HS-5 (cell line): ENCODE measurements at places on chromosomes 3 and 15.

DNA sequence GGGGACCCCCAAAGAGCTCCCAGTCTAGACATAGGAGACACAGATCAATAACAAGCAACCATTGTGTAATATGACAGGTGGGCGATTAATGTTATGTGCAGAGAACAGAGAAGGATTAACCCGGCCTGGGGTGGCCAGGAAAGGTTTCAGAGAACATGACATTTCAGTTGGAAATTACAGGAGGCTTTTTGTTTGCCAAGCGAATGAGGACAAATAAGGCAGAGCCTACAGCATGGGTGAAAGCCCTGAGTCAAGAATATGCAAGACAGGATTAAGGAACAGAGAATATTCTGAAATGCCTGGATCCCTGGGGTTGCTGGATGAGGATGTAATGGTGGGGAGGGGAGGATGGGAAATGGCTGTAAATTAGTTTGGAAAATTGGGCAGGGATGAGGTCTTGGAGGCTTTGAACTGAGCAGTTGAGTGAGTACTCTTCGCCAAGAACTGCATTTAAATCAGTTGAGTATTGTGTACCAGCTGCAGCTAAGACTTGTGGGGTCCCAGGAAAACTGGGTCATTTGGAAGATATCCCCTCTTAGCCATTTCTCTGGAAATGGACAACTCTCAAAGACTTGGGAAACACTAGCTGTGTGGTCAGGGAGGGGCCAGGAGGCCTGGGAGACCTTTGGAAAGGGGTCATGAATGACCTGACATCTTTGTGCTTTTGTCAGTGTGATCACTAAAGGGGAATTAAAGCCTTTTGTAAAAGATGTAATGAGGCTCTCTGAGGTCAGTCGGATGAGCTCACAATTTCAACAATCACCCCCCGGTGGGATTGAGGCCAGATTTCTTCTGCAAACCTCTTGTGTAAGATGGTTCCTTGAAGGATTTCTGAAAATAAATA is 198.6 kb upstream of the NR2E3 start:
- no peak for DNase-seq

DNA sequence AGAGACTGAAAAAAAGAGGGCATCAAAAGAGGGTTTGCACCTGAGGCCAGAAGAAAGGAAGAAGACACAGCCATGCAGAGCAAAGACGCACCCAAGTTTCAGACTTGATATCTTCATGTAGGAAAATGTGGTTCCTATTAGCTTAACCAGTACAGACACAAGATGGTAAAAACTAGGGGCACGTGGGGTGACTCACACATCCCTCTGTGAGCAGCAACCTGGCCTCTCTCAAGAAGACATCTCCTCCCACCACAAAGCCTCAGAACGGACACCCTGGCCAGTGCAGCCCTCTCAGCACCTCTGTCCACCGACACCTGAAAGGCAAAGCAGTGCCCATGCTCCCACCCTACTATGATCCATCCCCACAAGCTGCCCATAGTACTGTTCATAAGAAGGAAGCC is 33.3 kb downstream of the GLB1 start:
- peak; percentile 45 for DNase-seq

GRCh38 chr3:161657786-161658185 is 161.2 kb downstream of the OTOL1 start:
- DNase-seq, result no peak

DNA sequence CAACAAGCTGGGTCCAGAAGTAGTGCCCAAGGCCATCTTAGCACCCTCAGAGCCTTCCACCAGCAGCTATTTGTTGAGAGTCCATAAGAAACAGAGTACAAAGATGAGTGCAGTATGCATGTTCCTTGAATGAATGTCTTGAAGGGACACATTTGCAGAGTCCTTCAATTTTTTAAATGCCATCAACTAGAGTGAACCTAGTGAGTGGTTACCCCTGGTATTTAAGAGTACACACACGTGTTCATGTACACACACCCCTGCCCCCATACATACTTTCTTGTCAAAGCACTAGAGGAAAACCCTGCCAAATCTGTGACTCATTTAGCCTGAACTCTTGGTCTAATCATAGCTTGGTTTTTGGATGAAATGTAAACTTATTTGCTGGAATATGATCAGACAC is 84.5 kb upstream of the GALNT15 start:
- DNase-seq, result peak; percentile 96

GRCh38 chr3:77859156-77859555 is 819.3 kb downstream of the ROBO2 start:
- DNase-seq, result no peak

- DNase-seq, result peak; percentile 16
Measured at GRCh38 chr15:89177633-89178306, 43.6 kb downstream of the RLBP1 start.
